ENCODE measurements at places on chromosomes 6 and 20.
A peak's percentile ranks its signal among the peaks of the same experiment; 100 is the strongest.

DNA sequence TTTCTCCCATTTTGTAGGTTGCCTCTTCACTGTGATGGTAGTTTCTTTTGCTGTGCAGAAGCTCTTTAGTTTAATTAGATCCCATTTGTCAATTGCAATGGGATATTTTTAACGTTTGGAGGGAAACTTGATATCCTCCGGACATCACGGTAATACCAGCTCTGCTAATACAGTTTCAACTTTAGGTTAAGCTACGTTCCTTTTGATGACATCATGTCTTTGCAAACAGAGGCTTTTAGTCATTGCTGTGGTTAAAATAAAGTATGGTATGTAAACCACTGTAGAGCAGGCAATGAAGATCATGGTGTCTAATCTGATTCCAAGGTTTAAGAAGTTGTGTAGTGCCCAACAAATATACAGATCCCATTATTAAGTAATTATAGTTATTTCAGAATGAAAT lies 168.0 kb upstream of the CHD6 start:
- DNase-seq, result no peak

GRCh38 chr20:50491926-50492634 lies 18.1 kb upstream of the PTPN1 start:
- DNase-seq, result no peak

- DNase-seq, result no peak
Measured at GRCh38 chr6:160254467-160255312, 3.9 kb downstream of the SLC22A2 start.

DNA sequence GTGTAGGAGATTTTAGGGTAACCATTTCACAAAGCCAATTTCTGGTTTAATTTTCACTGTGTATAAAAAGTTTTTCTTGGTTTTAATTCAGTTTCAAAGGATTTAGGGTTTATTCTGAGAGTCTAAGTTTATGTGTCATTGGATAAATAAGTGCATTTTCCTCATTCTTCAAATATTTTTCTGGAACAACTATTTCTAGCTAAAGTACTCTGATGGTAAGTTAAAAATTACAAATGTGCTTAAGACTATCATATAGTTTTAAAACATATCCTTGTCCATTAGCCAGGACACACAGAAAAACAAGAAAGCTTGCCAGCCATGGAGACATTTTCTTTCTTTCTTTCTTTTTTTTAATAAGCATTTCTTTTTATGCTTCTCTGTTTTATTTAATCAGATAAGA lies 333.0 kb downstream of the RFPL4B start:
- DNase-seq, result no peak

GRCh38 chr6:138004430-138005287 lies 102.6 kb downstream of the PERP start:
- no peak for DNase-seq

DNA sequence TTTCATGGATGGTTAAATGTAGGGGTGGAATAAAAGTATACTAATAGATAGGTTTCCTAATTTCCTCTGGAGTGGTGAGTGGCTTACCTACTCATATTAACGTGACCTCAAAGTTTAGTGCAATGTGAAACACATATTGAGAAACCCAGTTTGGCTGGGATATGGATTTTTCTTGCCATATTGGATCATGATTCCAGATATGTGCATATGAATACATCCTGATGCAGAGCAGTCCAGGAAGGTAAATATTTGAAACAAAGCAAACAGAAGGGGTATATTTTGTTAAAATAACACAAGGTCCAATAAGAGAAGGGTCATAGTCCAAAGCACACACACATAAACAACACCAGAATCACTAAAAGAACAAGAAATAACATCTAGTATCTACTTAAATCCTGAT lies 608.1 kb downstream of the PKHD1 start:
- no peak for DNase-seq

DNA sequence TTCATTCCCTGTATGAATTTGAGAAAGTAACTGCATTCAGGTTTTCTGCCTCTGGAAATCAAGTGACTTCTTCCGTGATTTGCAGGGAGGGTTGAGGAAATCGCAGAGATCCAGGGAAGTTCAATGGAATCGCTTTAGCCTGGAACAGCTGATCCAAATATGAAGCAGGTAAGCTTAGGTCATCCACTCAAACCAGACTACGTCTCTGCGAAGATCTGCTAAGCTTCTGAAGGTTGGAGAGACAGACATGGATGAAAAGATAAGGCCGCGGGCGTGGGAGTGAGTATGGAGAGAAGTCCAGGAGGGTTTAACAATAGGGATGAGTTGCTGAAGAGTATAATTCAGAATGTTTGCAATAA lies 34.2 kb upstream of the BTN3A2 start:
- DNase-seq, result no peak

DNA sequence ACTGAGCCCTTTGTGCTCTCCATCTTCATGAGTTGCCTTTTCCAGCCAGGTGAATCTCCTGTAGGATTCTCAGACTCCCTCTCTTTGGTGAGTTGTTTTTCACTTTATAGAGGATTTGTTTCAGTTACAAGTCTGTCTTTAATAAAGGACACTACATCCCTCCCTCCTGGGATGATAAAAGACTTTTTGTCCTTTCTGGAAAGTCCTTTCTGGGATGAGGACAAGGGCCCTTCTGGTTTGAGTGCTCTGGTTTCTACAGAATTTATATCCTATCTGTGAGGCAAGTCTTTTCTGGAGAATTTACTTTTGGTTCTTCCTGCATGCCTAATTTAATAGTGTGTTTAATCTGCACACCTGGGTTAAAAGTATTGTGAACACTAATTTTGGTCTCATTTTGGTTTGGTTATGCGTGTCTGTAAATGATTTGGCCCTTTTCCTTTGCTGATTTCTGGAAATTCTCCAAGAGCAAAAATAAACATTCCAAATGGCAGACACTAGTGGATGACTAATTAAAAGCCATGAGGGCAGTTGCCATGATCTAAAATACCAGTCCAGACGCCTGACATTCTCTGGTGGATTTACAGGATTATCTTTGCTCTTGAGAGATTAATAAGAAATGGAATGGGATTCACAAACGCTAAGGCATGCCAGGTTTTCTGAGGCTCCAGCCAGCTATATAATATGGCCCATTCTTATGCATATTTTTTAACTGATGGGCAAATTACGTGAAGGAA lies 44.8 kb downstream of the TCP11 start:
- DNase-seq, result peak; percentile 31

GRCh38 chr6:157253017-157253416 lies 70.3 kb downstream of the TMEM242 start:
- no peak for DNase-seq

GRCh38 chr6:115753446-115753845 lies 307.2 kb downstream of the FRK start:
- DNase-seq, result no peak

- peak; percentile 96 for DNase-seq
Measured at GRCh38 chr6:26568601-26569432, 27.9 kb upstream of the ABT1 start.

DNA sequence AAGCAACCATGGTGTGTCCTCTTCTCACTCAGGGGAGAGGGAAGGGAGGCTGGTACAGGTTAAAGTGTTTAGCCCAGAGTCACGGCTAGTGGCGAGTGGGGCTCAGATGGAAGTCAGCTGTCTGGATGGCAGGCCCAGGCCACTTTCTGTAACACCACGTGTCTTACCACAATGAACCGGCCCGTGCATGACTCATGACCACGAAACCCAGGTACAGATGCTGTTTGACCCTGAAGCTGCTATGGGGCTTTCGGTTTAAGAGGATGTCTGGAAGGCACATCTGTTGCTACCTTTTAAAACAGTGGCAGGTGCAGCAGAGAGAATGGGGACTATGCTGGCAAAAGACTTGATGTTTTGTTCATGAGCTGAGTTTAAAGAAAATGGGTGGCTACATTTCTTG lies 36.5 kb upstream of the MPC1 start:
- no peak for DNase-seq

DNA sequence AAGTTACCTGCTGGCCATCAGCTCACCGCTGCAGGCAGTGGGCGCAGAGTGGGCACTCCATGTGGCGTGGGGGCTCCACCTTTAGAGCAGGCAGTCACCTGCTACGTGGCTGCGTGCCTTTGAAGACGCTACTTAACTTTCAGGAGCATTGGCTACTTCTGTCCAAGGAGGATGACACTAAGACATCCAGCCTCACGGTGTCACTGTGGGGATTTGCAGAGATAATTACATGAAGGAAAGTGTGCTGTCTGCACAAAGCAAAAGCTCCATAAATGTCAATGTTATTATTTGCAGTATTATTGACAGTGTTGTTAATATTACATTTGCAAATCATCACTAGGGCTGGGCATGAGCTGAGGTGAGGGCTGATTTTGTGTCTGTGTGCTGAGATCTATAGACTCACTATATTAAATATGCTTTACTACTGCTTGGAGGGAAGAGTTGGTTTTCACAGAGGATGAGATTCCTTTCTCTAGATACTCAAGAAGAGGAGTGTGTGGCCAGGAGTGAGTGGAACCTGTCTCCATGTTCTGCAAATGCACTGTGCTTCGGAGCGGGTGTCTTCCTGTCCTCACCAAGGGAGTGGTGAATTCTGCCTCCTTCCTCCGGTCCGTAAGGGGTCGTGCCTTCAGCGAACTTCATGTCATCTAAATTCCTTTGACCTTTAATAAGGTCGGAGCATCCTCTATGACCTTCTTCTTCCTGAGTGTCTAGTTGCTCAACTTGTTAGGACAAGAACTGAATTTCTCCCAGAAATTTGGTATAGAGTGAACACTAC lies 165.8 kb upstream of the SYNDIG1 start:
- DNase-seq, result no peak

- DNase-seq, result no peak
Measured at GRCh38 chr20:56428881-56429280, 16.8 kb downstream of the CASS4 start.

- no peak for DNase-seq
Measured at GRCh38 chr6:12007887-12008286, 4.2 kb upstream of the HIVEP1 start.

- DNase-seq, result peak; percentile 18
Measured at GRCh38 chr6:47126647-47127391, 84.7 kb upstream of the ADGRF1 start.

Data from glomerular endothelial cell (primary cell).